SK-N-SH treated with all-trans-retinoic acid at 6 μM for 48 hours (cell line): ENCODE measurements at places on chromosomes 16 and 17.

- peak; percentile 23; the same call in 2 of the 3 replicates for ATAC-seq
Observed at GRCh38 chr16:75086281-75086680, 30.3 kb downstream of the LDHD start.

- ATAC-seq = peak; percentile 15; the same call in 2 of the 3 replicates
Observed at GRCh38 chr16:72112906-72113615, 19.4 kb downstream of the DHX38 start.

DNA sequence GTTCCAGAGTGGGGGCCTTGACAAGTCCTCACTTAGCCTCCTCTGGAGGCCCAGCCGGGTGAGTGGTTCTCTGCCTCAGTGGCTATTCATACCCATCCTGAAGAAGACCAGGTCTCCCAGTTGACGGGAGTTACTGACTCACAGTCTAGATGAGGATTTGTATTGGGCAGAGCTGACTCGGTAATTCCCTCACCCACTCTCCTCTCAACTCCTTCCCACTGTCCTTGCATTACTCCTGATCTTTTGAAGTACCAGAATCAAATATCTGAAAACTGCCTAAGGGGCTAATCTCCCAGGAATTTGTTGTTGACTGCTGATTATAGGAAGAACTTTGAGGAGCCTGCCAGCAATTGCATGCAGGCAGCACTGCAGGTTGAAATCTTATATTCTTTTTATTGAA lies 14.2 kb downstream of the SAP30BP start:
- ATAC-seq = peak; percentile 87

- no peak for ATAC-seq
Observed at GRCh38 chr17:74573169-74573568, 5.9 kb upstream of the CD300H start.

GRCh38 chr17:82303944-82304808 lies 13.2 kb downstream of the CD7 start:
- no peak for ATAC-seq

DNA sequence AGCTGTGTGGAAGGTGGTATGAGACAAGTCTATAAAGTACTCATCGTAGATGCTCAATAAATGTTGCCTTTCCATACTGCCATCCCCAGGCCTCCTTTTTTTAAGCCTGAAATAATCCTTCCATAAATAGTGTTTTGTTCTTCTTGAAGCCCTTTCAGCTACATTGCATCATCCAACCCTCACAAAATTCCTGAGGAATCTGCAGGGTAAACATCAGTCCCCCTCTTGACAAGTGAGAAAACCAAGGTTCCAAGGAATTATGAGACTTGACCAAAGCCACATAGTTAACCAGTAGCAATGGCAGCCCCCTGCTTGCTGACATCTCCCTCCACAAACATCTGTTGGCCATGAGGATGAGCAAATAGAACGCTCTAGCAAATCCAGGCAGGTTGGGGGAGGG lies 89.7 kb upstream of the CCL1 start:
- no peak for ATAC-seq

GRCh38 chr17:39236981-39237441 lies 11.3 kb upstream of the STAC2 start:
- ATAC-seq = no peak

GRCh38 chr16:80046848-80047247 lies 446.3 kb upstream of the MAF start:
- ATAC-seq = no peak

DNA sequence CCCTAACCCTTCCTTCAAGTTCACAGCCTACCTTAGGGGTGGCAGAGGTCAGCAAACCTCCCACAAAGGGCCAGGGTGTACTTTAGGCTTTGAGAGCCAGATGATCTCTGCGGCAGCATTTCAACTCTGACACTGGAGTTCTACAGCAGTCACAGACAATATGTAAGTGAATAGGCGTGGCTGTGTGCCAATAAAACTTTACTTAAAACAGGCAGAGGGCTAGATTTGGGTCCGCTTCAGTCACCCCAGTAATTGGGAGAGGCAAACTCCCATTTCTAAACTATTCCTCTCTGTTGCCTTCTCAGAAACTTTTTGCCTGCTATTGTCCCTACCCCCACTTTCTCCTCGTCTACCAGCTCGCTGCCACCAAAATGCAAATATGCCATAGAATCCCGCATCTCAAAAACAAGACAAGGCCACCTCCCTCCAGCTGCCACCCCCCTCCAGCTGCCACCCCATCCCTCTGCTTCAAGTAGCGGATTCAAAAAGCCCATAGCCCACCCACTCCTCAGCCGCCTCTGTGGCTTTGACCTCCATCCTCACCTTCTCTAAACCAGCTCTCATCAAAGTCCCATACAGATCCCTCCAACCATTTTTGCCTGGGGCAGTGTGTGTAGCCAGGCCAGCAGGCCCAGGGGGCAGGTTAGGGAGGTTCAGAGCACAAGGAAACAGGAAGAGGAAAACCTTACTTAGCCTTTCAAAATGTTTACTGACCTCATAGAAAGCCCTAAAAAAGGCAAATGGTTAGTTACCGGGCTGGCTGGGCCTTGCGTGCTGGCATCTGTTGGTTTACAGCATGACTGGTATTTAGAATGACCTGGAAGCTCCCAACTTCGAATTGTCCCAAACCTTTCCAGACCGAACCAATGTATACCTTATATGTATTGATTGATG lies 19.9 kb upstream of the DNAH17 start:
- ATAC-seq = no peak

DNA sequence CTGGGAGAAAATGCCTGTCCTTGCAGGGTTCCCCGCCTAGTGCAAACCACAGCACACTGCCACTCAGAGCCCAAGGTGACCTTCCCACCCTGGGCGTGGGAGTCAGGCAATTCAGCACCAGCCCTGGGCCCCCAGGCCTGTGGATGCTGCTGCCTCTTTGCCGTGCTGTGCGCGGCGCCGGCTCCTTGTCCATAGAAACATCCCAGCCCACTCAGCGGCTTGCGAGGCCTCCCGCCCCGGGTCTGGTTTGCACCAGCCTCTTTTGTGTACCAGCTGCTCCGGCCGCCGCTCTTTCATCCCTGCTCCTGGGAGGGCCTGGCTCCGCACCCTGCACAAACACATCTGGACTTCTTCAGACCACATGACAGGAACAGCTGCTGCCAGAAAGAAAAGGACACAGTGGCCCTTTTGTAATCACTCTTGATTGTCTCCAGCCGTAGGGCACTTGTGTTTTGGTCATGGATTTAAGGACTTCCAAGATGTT lies 75.4 kb upstream of the SDK2 start:
- ATAC-seq = peak; percentile 81

GRCh38 chr16:51524555-51525373 lies 373.7 kb upstream of the SALL1 start:
- peak; percentile 75 for ATAC-seq

GRCh38 chr17:44222112-44222869 lies 2.8 kb upstream of the UBTF start:
- peak; percentile 63 for ATAC-seq

DNA sequence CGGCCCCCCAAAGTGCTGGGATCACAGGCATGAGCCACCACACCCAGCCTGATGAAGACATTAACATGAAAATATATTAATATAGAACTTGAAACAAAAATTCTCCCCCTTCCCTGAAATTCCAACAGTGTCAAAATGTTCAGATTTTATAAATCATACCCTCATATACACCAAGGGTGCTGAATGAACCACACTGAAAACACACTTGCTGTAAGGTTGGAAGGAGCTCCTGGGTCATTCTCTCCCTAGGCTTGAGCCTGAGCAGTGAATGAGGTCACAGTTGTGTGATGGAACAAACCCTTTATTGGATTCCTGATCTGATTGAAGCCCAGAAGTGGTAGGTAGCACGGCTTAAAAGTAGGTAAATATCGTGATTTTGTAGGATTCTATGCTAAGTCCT lies at the start of gene EFCAB3:
TSS of gene EFCAB3 (plus strand) at position 301 of the 400 bp plus-strand sequence. CDS start 2,427 bp downstream, outside the sequence.
- no peak for ATAC-seq

- no peak for ATAC-seq
Observed at GRCh38 chr16:57643910-57644309, 15.5 kb downstream of the ADGRG1 start.

DNA sequence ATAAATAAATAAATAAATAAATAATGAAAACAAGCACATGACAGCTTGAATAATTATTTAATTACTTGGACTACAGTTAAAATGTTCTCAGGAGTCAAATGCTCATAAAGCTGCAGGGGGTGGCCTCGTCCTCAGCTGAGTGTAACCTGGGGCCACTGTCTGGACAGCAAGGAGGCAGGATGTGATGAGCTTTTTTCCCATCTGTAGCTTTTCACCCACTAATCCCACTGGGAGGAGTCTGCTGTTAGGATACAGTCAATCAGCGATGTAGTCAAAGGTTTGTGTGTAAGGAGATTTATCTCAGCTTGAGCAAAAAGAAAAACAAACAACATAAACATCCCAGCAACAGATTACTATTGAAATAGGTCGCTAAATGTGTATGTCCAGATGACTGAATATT lies 22.5 kb downstream of the ZCCHC14 start:
- ATAC-seq = no peak

DNA sequence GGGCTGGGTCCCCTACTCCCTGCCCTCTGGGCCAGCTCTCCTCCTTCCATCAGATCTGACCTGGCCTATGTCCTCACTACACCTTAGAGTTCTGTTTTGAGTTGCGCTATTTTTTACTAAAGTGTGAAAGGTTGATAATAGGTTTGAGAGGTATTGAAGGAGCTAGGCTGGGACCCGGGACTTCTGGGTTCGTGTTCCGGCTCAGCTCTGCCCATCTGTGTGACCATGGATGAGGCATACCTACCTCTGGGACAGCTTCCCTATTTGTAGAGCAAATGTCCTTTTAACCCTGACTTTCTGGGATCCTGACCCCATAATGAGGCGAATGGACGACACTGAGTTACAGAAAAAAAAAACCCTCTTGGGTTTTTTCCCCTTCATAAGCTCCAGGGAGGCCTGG lies 36.0 kb downstream of the IL21R start:
- ATAC-seq = no peak

GRCh38 chr17:50129728-50130558 lies at the start of gene SAMD14:
TSS of gene SAMD14 (minus strand) at chr17:50130160. CDS start at chr17:50124959, 5,201 bp downstream.
- peak; percentile 58 for ATAC-seq

DNA sequence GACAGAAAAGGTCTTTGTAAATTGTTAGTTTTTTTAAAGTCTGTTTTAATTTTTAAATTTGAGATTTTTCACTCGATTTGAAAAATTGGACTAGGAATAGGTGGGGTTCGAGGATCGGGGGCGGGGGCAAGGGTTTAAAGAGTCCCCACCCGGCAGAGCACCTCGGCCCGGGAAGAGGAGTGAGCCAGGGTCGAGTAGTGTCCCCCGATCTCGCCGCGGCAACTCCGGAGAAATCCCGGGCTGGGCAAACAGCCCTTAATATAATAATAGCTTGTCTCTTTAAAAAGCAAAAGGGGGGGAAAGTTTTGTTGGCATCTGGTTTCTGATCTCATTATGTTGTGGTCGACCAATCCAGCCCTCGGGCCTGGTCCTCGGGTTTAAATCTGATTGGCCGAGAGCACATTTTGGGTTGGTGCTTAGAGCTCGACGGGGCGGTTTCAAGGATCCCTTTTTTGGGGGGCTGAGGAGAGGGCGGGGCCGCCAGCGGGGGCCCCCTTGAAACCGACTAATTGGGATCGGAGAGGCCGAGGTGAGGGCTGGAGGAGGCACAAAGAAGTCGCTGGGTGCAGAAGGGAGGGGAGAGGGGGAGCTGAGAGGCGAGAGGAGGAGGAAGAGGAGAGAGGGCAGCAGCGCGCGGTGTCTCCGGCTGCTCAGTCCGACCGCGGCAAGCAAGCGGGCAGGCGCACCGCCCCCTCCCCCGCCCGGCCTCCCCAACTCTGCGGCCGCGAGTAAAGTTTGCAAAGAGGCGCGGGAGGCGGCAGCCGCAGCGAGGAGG lies at the start of gene FZD2:
TSS of gene FZD2 (plus strand) at position 653 of the 775 bp plus-strand sequence. CDS start 205 bp downstream, outside the sequence.
- peak; percentile 93 for ATAC-seq

- no peak for ATAC-seq
Observed at GRCh38 chr17:2925011-2925410, 128.8 kb downstream of the RAP1GAP2 start.

DNA sequence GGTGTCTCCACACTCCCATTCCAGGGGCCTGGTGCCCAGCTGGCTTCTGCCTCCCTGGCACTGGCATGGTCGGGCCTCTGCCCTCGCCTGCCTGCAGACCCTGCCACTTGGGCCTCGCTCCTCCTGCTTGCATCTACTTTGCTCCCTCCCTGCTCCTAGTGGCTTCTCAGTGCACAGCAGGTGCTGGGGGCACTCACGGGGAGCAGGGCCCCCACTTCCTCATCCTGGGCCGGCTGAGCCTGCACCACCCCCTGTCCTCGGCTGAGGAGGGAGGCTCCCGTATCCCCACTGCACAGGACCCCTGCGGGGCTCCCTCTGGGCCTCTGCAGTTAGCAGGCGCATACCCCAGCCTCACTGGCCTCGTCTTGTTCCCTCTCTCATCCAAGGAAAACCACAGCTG lies 35.2 kb downstream of the CIBAR2 start:
- no peak for ATAC-seq

DNA sequence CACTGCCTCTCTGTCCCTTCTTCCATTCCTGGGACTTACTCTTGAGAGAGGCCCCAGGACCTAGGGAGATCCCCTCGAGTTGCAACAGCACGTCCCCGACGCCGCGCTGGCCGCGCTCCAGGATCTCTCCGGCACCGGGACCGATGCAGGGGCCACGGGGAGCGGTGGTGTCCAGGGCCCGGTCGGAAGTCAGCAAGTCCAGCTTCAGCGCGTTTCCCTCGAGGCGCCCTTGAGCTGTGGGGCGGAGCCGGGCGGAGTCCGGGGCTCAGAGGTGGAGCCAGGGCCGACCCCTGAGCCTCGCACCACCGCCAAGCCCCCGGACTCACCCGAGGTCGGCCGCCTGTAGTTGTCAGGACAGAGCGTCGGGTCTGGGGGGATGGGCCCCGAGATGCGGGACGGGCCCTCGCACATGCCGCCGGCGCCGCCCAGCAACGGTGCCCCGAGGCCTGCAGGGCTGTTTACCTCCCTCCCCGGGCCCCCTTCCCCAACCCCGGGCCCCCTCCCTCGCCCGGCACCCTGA lies 458 bp downstream of the ENKD1 start:
- peak; percentile 22 for ATAC-seq

GRCh38 chr17:39597372-39598046 lies 10.2 kb downstream of the NEUROD2 start:
- no peak for ATAC-seq

GRCh38 chr16:51670527-51670926 lies 519.5 kb upstream of the SALL1 start:
- no peak for ATAC-seq

DNA sequence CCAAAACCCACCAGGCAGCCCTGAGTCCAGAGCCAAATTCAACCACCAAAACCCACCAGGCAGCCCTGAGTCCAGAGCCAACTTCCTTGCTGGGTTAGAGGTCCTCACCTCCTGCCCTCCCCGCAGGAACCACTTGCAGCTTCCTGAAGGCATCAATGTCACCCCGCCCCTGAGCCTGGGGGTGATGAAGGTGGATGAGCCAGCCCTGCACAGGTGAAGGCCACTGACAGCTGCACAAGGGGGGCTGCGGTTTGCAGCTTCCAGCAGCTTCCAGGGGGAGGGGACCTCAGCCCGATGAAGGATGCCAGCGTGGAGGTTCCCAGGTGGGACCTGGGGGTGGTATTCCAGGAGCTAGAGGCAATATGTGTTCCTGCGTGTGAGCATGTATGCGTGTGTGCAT lies 7.6 kb upstream of the CSNK1D start:
- no peak for ATAC-seq

GRCh38 chr17:63358956-63359355 lies 87.2 kb downstream of the CYB561 start:
- ATAC-seq = no peak
